ENCODE measurements at places on chromosomes 7 and 10.

GRCh38 chr7:151696721-151697514 lies 177.2 kb upstream of the RHEB start:
- DNase-seq: no peak

- DNase-seq: no peak
Measured at GRCh38 chr10:72050873-72051272, 37.5 kb downstream of the SPOCK2 start.

- DNase-seq: no peak
Measured at GRCh38 chr10:129417870-129418269, 49.2 kb upstream of the MGMT start.

GRCh38 chr10:59823111-59823510 lies 69.9 kb upstream of the MRLN start:
- no peak for DNase-seq

DNA sequence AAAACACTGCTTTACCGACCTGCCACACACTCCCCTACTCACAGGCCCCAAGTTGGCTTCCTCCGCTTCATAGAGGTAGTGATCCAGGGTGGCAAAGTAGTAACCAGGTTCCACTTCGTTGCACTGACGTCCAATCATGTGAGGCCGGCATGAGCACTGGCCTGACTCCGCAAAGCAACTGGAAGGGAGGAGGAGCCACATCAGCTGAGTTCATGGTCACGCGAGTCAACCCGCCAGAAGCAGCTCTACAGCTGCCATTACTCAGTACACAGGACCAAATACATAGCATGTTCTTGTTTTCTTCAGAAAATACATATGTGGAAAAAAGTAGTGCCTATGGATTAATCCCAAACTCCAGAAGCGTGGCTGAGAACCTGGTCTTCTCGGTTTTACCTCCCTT lies 38.5 kb downstream of the LAMB1 start:
- no peak for DNase-seq

DNA sequence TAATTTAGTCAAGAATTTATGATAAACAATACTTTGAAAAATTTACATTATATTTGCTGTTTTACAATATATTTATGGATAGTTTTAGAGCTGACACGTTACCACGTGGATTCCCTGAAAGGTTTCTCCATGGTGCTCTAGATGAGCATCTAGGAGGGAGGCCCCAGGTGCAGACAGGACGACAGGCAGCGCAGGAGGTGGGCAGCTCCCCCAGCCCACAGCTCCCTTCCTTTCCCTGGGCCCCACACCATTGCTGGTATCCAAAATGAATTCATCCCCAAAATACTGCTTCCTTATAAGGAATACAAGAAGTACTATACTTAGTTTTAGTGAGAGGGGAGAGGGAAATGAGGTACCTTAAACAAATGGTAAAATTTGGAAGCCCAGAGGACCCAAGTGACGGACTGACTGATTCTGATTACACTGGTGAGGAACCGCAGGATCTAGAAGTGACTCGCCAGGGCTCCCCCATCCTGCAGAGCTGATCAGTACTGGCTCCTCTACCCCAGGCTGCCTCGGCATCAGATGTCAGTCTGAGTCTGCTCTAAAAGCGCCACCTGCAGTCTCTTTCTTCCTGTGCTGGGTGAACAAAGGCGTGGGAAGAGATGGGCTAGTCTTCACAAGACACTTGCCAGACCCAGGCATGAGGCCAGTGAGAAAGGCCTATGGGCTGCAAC lies 89.2 kb downstream of the DLG5 start:
- peak; percentile 63 for DNase-seq

GRCh38 chr10:75110006-75110632 lies 1.3 kb upstream of the SAMD8 start:
- DNase-seq: no peak

DNA sequence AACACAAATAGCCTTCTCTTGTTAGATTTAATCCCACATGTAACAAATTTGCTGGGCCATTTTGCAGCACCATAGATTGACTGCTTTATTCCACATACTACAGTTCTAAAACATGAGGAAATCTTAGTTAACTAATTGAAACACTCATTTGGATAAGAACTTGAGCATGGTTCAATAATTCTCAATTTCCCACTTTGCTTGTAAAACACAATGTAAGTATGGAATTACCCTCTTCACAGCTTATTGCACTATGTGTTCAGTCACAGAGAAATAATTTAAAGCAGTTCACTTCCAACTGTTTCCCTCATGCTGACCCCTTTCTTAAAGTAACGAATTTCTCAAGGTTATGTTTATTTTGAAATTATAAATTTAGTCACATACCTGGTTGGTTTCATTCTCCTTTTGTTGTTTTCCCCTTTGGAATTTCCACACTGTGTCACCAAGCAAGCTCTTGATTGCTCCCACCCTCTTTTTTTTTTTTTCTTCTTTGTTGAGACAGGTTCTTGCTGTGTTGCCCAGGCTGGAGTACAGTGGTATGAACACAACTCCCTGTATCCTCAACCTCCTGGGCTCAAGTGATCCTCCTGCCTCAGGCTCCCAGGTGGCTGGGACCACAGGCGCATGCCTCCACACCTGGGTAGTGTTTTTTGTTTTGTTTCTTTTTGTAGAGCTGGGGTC lies 425.4 kb downstream of the EXOC4 start:
- no peak for DNase-seq

GRCh38 chr7:84247591-84247990 lies 53.0 kb upstream of the SEMA3A start:
- no peak for DNase-seq

DNA sequence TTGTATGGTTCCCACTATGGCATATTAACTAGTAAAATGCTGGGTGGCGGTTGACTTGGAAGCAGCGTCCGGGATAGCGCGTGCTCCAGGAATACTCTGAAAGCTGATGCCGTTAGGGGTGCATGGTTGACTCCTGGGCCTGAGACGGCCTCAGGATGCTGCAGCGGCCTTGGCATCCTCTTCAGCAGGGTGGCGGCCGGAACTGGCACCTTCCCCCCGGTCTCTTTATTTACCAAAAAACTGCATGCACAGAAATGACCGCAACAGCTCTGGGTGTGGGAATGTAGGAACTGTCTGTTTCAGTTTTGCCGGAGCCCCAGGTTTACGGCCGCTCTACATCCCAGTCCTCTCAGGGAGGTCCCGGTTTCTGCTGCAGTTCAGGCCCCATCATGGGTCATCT lies 28.8 kb downstream of the PFKP start:
- no peak for DNase-seq

- no peak for DNase-seq
Measured at GRCh38 chr10:125343118-125343925, 183.0 kb upstream of the CTBP2 start.

DNA sequence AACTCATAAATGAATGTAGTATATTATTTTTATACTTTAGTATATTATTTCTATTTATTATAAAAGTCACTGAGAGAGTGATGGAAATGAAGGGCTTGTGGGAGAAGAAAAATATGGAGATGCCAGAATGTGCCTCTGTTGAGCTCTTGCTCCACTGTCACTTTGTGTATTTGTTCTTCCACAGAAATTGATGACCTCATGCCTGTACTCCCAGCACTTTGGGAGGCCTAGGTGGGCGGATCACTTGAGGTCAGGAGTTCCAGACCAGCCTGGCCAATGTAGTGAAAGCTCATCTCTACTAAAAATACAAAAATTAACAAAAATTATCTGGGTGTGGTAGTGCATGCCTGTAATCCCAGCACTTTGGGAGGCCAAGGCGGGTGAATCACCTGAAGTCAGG lies 76.4 kb upstream of the STK17A start:
- no peak for DNase-seq

DNA sequence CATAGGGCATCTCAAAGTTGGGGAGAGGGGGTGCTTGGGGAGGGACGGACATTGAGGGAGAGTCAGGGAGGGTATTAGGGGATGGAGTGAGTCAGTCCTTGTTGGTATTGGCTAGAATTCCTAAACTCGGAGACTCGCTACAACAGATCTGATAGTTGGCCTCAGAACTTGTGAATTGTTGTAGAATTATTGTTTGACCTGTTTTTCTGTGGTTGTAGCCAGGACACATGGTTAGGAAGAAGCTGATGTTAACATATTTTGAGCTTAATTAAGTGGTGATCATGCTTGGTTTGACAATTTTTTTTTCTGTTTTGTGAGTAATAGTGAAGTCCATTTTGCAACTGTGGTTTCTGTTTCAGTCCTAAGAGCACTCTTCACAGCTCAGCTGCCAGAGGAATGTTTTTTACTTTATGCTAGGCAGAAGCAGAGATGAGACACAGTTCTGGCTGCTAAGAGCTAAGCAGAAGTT lies 1190.3 kb upstream of the C7orf33 start:
- no peak for DNase-seq

GRCh38 chr10:52775132-52775647 lies 2.6 kb upstream of the MBL2 start:
- no peak for DNase-seq

- DNase-seq: no peak
Measured at GRCh38 chr10:117635826-117636225, 93.3 kb downstream of the EMX2 start.

DNA sequence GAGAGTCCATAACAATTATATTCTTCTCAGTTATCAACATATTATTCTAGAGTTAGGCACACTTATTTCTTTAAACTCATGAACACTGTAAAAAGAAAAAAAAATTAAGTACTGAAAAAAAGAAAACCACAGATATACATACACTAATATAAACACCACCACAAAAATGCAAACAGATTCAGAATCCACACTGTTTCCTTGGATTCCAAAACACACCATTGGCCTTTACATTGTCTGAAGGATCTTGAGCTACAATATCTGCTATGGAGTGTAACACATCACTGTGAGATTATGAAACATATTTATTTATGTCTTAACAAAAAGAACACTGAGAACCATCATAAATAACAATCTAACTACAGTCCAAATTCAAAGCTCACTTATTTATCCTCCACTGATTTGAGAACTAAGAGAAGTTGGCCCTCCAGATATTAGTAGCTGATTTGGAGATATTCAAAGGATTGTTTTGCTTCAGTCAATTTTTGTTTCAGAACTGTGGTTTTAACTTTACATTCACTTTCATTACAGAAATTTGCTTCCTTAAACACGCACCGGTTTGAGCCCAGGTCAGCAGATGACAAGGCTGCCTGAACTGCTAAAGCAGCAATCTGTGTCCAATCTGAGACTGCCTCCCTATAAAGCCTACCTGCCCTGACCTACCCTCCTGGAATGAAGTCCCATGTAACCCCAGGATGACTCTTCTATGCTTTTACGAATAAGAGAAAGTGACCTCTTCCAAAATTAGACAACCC lies 47.0 kb upstream of the CDK1 start:
- peak; percentile 27 for DNase-seq

DNA sequence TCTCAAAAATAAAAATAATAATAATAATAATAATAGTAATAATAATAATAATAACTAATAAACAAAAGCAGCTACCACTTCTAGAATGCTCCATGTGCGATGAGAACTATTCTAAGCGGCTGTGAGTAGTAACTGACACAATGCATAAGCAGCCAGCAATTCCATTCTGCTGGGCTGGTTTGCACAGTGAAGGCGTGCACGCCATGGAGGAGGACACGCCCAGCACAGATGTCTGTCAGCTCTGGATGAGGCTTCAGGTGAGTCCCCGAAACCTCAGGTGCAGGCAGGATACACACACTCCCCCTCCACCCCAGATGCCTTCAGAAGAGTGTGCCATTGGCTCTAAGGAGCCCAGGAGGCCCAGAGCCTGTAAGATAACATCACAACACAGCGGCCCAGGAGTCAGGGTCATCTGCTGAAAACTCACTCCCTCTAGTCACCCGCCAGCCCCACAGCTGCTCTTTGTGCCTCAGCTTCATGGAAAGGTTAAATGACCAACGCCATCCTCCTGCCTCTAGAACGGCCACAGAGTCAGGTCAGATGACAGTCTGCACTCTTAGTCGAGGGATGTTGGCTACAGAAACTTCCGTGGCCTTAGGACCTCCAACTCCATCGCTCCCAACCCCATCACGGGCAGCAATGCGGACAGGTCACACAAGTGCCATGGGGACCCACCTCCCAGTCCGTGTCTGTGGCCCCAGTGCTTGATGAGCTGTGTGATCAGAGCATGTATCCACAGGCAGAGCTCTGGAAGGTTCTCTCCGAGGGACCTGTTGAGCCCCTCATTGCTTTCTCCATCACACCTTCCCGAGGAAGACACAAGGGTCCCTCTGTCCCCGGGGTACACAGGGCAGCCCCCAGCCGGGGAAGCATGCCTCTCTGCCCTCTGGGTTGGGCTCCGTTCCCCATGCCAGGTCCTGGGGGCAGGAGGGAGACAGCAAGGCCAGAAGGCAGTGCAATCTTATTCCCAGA lies 103.9 kb downstream of the CTBP2 start:
- DNase-seq: no peak

DNA sequence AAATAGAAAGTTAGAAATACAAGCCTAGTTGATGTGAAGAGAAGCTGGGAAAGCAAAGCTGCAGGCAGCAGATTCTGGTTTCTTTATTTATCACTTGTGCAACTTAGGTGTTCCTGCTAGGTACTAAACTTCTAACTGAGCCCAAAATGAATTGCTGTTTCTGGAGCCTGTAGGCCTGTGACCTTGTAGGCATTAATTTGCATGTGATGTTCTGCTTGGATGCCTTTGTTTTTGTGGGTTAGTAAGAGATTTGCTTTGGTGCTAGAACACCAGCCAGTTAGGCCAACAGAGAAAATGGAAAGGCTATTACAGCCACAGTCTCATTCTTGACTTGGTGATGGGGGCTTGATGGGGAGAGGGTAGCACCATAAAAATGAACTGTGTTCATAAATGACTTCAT lies 370.7 kb downstream of the PPP1R3A start:
- no peak for DNase-seq

DNA sequence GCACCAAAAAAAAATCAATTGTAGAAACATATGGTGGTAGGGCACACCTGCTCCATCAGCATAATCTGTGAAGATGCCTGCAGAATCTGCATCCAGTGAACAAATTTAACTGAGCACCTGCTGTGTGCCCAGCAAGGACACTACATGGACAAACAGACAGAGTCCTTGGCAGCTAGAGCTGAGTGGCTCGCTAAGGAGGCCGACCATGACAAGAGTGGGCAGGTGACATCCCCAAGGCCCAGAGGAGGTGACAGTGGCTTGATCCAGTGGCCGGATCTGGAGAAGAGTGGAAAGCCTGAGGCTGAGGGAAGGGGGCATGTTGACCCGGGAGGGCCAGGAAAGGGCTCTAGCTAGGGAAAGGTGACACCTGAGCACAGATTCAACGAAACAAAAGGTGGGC lies 68.1 kb downstream of the MAD1L1 start:
- DNase-seq: no peak

DNA sequence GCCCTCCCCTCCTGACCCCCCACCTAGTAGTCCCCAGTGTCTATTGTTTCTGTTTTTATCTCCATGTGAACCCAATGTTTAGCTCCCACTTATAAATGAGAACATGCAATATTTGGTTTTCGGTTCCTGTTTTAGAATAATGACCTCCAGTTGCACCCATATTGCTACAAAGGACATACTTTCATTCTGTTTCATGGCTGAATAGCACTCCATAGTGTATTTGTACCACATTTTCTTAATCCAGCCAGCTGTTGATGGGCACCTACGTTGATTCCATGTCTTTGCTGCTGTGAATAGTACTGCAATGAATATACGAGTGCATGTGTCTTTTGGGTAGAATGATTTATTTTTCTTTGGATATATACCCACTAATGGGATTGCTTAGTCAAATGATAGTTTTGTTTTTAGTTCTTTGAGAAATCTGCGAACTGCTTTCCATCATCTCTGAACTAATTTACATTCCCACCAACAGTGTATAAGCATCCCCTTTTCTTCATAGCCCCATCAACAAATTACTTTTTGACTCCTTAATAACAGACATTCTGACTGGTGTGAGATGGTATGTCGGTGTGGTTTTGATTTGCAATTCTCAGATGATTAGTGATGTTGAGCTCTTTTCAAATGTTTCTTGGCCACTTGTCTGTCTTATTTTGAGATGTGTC lies 128.4 kb upstream of the PHYHIPL start:
- DNase-seq: no peak

Measured in activated T-cell treated with anti-CD3 and anti-CD28 coated beads, Interleukin-2, amount 50 U/mL, for 1 hour (primary cell).